ENCODE measurements at places on chromosomes 1 and 21.

DNA sequence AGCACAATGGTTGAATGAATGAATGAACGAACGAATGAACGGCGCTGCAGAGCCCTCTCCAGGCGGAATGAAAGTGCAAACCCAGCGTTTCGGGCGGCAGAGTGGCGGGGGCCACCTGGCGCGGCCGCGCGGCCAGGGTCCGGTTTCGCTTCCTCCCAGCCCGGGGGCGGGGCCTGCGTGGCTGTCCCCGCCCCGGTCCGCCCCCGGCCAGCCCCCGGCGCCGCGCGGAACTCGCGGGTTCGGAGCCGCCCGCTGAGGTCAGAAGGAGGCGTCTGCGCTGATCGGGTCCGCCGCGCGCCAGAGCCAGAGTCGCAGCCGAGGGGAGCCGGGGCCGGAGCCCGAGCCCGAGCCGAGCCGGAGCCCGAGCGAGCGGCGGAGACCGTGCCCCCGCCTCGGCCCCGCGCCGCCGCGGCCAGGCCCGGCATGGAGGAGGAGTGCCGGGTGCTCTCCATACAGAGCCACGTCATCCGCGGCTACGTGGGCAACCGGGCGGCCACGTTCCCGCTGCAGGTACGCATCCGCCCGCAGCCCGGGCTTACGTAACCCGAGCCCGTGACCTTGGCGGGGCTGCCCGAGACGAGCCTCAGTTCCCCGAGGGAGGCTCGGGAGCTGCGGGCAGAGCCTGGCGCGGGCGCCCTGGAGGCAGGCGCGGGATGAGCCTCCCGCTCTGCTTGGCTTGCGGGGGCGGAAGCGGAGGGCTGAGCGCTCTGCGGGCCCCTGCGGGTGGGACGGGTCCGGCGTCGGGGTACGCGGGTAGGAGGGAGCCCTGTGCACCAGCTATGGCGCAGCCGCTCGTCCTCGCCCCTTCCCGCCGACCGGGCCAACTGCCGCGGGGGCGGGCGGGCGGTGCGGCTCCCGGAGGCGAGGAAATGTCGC lies at the start of gene PDXK:
Gene PDXK, plus strand, starts transcription at position 258 of the 876 bp plus-strand sequence. Its CDS starts 166 bp downstream, at position 424.
- DNase-seq = peak; percentile 74

- DNase-seq = no peak
These were observed 118.2 kb downstream of the DYRK1A start for GRCh38 chr21:37484535-37485474.

- DNase-seq = no peak
These were observed 18.0 kb upstream of the YTHDF2 start for GRCh38 chr1:28718586-28719331.

GRCh38 chr1:165884690-165885304 lies 57.4 kb downstream of the UCK2 start:
- peak; percentile 7 for DNase-seq

DNA sequence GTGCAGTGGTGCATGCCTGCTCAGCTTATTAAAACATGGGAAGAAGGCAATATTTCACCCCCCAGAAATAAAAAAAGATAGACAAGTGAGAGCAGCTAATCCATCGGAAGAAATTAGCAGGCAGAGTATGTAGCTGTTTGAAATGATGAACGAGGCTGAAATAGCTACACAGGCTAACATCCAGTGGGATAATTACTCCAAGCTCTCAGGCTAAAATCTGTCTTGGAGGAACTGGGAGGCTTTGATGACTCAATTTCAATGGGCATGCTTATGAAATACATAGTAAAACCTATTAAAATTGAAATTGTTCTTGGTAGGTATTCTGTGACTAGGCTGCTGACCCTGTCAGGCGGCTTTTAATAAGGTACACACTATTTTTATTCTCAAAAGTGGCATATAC lies 84.1 kb upstream of the RRP15 start:
- no peak for DNase-seq

DNA sequence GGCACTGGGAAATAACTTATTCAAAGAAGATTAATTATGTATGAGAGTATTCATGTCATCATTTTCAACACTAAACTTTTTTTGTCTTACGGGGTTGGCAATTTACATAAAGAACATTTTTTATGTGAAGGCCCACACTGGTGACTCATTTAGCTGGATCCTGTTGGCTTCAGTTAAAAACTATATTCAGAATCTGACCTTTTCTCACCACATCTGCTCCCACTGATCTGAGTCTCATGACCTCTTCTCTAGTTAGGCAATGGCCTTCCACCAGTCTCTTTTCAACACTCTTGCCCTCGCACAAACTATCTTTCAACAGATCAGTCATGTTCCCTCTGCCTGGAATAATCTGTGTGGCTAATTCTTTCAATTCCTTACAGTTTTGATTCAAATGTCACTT lies 53.4 kb downstream of the TMPRSS15 start:
- no peak for DNase-seq

DNA sequence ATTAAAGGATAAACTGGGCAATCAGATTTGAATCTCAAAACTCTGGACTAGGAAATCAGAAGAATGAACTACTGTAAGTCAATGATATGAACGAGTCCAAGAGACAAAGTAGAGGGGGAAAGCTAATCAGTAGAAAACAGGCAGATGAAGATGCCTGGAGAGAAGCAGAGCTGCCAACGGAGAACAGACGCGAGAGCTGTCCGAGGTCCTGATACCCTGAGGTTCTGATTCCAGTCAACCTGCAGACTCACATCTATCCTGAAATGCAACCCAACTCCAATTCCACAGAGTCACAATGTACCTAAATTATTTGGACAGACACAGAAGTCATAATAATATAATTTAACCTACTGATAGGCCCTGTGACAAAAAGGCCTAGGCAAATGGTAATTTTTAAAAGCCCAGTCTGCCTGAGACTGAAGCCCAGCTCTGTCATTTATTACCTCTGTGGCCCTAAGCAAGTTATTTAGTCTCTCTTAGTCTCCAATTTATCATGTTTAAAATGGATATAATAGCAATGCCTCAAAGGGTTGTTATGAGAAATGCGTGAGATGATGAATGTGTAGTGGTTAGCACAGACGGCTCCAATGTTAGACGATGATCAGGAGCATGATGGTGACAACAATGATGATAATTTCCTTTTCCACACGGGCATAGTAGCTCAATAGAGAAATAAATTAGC lies 33.4 kb downstream of the RGS7 start:
- no peak for DNase-seq

- DNase-seq = no peak
These were observed 175.4 kb downstream of the ZBTB18 start for GRCh38 chr1:244226435-244226834.

DNA sequence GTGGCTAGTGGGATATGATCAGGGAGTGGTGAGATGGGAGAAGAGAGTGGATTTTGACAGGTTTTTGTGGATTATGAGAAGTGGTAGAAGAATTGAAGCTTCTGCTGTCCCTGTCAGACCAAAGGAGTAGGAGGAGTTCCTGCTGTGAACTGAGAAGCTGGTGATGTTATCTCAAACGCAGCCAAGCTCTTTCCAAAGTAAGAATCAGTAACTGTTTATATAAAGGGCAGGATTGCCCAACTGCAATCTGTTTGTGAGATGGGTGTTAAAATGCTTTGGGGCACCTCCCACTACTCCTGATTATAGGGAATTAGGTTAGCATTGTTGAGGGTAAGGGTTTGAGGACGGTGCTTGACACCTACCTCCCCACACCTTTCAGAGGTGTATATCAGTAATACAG lies 60.5 kb upstream of the USP25 start:
- no peak for DNase-seq

DNA sequence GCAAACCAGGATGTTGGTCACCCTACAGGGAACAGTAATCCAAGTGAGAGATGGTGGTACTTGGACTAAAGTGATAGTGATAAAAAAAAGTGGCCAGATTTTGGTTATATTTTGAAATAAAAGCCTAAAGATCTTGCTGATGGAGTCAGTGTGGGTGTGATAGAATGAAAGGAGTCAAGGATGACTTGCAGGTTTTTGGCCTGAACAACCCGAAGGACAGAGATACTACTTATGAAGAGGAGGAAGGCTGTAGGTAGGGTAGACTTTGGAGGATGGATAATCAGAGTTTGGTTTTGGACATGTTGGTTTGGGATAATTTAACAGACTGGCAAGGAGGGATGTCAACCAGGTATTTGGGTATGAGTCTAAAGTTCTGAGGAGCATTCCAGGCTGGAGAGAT lies 1.5 kb upstream of the TEX38 start:
- DNase-seq = no peak

- DNase-seq = no peak
These were observed 10.0 kb downstream of the MAEL start for GRCh38 chr1:166999075-166999474.

GRCh38 chr1:85314726-85315125 lies 38.3 kb upstream of the BCL10 start:
- DNase-seq = no peak

GRCh38 chr1:246294263-246294662 lies 212.8 kb downstream of the SMYD3 start:
- no peak for DNase-seq

- DNase-seq = no peak
These were observed 86.0 kb downstream of the CASZ1 start for GRCh38 chr1:10710489-10710888.

- DNase-seq = no peak
These were observed 70.4 kb upstream of the SAMSN1 start for GRCh38 chr21:14616380-14617039.

GRCh38 chr1:200021577-200022238 lies 5.8 kb upstream of the NR5A2 start:
- no peak for DNase-seq

GRCh38 chr1:52702886-52703787 lies 5.0 kb upstream of the COA7 start:
- DNase-seq = no peak

- no peak for DNase-seq
These were observed 22.0 kb upstream of the FHAD1 start for GRCh38 chr1:15224974-15225373.

GRCh38 chr1:169113613-169114119 lies 7.2 kb downstream of the ATP1B1 start:
- DNase-seq = no peak

GRCh38 chr1:31356427-31356826 lies 16.4 kb downstream of the FABP3 start:
- no peak for DNase-seq

- DNase-seq = no peak
These were observed 122.0 kb downstream of the LACTBL1 start for GRCh38 chr1:22850681-22851080.

DNA sequence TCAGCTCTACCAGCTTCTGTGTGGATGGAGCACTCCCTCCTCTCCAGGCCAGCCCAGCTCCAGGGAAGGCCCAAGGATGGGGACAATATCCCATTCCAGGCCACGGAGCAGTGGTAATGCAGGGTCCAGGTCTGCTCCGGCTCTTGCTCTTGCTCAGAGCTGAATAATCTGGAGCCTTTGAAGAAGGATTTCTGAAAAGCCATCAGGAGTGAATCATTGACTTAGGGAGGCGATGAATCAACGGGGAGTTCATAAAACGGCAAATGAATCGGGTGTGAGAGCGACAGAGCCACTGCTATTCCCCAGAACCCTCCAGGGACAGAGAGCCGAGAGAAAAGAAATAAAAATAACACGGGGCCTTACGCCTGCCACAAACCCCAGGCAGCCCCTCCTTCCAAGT lies 7.7 kb downstream of the POU3F1 start:
- DNase-seq = no peak

DNA sequence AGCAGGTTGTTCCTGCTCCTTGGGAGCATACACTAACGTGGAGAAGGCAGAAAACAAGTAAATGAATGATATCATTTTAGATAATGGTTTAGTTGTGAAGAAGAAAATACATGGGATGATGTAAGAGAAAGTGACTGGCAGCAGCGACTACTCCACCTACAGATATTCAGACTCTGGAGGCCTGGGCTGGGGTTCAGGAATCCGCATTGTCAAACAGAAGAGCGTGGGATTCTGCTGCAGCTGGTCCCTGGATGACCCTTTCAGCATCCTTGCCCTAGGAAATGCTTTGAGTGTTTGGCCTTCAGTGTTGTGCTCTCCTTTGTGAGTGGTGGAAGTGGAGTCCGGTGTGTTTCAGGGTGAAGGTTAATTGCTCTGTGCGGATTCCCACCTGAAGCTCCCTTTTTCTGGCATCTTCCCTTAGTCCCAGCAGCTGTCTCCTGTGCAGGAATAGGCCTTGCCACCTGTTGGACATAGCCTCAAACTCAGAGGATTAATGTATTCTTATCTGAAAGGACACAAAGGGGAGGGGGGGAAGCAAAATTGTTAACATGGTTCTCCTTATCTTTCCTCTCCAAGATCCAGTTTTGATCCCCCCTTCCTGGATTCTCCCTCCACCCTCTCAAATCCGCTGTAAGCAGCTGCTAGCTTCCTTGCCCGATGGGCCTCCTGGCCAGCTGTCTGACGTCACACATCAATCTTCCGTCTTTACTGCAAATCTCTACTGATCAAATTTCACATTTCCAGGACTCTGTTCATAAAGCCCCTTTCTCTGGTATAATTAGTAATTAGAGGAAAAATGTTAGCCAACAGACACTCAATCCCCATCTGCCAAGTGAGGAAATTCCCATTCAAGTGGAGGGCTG lies 68.3 kb upstream of the SPAG17 start:
- DNase-seq = no peak

DNA sequence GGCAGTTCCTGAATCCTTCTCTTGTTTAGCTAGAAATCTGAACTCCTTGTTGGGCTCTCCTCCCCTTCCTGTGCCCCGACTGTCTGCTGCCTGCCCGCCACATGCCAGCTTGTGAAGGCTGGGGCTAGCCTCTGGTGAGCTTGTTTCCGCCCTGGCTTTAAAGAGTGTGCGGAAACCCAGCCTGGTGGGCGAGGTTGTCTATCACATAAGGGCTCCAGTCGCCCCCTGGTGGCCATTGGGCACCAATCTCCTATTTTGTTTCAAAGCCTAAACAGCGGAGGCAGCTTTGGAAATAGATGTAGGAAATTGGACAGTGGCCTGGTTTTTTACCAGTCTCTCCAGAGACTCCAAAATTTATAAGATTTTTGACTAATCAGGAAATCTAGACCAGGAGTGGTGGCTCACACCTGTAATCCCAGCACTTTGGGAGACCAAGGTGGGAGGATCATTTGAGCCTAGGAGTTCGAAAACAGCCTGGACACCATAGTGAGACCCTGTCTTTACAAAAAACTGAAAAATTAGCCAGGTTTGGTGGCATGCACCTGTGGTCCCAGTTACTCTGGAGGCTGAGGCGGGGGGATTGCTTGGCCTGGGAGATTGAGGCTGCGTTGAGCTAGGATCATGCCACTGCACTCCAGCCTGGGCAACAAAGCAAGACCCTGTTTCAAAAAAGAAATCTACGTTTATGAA lies 9.8 kb downstream of the ATP8B2 start:
- peak; percentile 65 for DNase-seq

DNA sequence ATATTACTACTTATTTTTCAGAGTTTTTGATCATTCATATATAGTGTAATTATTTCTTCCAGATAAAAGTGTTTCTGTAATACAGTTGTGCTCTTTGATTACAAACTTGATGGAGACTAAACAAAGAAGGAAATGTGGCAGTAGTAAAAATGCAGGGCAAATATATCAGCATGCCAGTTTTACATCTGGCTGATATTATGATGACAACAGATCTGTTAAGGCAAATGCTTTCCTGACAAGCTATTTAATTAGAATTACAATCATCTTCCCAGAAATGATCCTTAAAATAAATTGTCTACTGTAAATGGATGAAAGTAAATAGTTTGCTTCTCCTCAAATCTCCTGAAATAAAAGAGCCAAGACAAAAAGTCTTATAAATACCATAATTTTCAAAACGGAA lies 1659.8 kb downstream of the BRINP3 start:
- DNase-seq = no peak
